ENCODE measurements at places on chromosomes 16 and 17.

DNA sequence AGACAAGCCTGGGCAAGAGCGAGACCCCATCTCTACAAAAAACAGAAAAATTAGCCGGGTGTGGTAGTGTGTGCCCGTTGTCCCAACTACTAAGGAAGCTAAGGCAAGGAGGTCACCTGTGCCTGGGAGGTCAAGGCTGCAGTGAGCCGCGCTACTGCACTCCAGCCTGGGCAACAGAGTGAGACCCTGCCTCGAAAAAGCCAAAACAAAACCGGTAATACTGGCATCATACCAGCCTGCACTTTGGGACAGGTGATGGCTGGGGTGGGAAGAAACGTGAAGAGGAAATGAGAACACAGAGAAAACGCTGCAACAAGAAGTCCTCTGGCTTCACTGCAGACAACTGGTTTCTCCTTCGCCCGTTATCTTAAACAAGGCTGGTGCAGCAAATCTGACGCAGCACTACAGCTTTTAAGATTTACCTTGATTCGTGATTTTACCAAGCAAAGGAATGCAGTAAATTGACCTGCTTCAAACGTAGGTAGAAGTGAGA is 725 bp upstream of the CASC3 start:
- no peak for DNase-seq

- no peak for DNase-seq
Observed at GRCh38 chr16:67190448-67191399, 788 bp upstream of the EXOC3L1 start.

- no peak for DNase-seq
Observed at GRCh38 chr16:17358355-17358754, 112.4 kb downstream of the XYLT1 start.

GRCh38 chr16:3188925-3189825 is 1.2 kb downstream of the OR1F1 start:
- no peak for DNase-seq

DNA sequence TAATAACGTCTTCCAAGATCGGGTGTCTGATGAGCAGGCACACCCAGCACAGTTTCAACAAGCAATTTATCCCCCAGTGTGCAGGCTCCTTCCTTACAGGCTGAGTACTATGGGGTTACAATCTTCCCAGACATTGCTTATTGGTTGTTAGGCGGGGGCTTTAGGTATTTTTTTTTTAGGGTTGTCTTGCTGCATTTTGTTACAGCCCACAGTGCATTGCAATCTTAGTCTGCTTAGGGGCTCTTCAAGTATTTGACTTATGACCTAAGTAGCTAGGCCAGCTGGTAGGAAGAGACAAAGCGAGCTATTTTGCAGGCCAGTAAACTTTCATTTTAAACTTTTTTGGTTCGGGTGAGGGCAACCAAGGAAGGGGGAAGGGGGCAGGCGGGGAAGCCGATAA is 5.8 kb downstream of the PLD6 start:
- no peak for DNase-seq

DNA sequence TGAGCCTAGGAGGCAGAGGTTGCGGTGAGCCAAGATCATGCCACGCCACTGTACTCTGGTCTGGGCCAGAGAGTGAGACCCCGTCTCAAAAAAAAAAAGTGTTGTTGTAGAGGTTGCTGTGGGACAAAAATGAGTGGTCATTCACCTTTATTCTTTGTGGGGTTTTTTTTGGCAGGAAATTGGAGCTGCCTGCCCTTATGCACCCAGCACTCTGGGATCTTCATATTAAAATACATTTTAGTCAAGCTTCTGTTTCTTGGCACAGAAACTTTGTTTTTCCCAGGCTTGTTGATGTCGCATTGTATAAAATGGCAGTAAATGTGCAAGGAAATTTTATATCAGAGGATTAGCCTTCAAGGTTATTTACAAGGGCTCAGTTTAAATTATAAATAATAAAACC is 174.3 kb downstream of the FTO start:
- no peak for DNase-seq

All from tibial artery (tissue), 4 donors.